ENCODE measurements at places on chromosomes 2 and 18.
A peak's percentile ranks its signal among the peaks of the same experiment; 100 is the strongest.

DNA sequence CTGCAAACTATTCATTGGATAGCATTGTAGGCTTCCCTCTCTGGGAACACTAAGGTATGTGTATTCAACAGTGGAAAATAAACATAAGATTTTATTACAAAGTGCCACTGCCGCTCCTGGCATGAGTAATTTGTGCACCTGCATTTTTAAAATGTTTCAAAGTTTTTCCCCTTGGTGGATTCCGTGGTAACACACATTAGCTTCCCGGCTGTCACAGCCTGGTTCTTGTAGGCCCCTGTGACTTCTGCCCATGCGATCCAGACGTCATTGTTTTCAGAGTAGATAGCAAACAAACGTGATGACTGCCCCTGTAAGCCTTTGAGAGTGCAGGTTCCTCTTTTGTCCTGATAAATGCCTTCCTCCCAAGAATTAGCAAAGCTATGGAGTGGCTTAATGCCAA lies 421.0 kb downstream of the ZNF521 start:
- no peak for DNase-seq

GRCh38 chr2:132909427-132909826 lies 239.4 kb upstream of the LYPD1 start:
- DNase-seq = no peak

DNA sequence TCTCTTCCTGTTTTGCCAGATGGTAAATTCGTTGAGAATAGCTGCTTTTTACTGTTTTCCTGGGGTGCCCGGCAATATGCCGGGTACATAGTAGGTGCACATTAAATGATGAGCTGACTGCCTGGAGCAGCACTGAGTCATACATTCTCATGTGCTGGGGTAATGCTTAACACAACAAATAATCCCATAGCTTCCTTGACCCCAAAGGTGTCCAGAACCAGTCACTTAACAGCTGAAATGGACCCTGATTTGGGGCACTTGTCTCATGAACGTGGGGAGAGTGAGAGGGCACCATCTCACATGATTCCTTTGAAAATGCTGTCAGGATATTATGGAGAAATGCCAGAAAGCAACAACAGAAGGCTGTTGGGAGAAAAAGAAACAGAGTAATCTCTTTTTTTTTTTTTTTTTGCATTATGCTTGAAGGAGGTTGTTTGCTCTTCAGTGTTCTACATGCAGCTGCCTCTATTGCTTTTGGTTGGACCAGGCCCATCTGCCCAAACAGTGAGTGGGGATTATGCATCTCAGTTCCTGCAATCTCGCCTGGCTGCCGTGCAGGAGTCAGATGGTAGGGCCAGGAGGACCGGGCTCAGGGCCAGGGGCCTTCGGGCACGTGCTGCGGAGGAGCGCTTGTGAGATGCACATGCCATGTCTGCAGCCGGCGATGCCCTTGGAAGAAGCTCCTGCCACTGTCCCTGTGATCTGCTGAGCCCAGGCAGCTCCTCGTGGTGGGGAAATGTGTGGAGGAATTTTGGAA lies 162.1 kb downstream of the SH3RF3 start:
- no peak for DNase-seq

- DNase-seq = no peak
Observed at GRCh38 chr2:101500860-101501259, 25.9 kb upstream of the RFX8 start.

DNA sequence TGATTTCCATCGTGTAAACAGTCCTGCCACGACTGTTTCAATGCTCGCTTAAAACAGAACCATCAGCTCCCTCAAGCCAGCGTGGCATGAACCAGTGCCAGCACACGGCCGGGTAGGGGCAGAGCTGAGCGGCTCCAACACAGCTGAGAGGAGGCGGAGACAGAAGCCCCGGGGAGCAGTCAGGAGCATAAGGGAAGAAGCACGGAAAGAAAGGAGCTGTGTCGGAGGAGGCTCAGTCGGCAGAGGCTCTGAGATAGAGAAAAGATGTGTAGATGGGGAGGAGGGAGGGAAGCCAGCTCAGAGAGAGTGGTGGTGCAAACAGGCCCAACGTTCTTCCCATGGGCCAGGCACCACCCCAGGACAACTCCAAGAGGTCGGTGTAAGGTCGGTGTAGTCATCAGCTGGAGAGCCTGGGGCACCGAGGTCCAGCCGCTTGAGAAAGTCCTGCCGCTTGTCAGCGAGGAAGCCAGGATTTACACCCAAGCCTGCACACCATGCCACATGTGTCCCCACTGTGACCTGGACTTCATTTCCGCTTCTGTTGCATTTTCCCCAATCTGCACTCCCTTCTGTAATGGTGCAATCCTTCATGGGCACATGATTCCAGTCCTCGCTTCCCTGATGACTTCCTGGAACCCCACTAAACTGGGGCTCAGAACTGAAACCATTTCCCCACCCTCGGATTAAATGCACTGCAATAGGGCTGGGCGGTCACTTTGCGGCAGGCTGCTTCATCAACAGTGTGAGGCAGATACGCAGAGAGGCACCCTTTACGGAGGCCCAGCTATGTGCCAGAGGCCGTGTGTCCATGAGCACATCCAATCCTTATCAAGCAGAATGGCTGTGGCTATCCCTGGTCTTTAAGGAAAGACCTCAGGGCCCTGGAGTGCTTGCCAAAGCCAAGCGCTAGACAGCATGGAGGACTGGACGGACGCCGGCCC lies 43.5 kb downstream of the CYP27C1 start:
- DNase-seq = no peak

GRCh38 chr2:223460209-223460608 lies 142.0 kb downstream of the SCG2 start:
- no peak for DNase-seq

DNA sequence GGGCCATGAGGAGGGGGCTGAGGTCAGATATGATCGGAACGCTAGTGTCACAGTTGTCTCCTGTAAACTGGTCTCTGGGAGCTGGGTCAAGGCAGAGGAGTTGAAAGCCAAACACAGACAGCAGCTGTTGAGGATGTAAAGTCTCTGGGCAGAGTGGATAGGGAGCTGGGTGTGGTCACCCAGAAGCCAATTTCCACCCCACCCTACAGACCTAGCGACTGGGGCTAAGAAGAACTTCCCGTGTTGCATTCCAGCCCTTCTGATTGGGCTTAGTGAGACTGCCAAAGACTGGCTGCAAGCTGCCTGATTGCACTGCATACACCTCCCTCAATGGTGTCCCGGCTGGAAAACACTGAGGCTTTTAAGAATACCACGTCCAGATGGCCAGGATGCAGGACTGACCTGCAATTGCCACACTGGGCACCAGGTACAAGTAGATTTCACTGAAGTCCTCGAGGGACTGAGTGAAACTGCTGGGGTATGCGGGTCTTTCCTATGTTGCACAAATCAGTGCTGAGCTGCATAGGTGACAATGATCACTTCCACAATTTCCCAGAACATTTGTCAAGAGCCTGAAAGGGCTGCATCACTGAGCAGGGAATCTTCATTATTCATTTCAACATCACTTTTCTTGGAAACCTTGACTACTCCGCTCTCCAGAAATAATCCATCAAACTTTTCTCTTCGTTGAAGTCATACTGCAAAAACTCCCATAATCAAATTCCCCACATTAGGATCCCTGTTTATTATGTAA lies 43.1 kb upstream of the EML4 start:
- no peak for DNase-seq

- no peak for DNase-seq
Observed at GRCh38 chr2:5729416-5729815, 37.2 kb downstream of the SOX11 start.

DNA sequence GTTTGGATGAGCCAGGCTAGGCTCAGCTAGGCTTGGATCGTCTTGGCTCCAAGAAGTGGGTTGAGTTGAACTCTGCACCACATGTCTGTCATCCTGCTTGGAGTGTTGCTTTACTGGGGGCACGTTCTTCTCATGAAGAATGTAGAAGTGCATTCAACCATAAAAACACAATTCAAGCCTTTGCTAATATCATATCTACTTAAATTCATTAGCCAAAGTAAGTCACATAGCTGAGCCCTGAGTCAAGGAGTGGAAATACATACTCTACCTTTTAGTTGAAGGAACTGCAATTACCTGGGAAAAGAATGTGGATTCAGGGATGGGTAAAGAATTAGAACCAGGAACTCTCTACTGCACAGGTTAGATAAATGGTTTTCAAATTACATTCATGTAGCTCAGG lies 360.4 kb upstream of the KCNH7 start:
- DNase-seq = no peak

- peak; percentile 39 for DNase-seq
Observed at GRCh38 chr18:812376-813171, 532 bp upstream of the YES1 start.

- no peak for DNase-seq
Observed at GRCh38 chr2:144198116-144198515, 321.8 kb downstream of the ZEB2 start.

GRCh38 chr2:25421820-25422411 lies 80.2 kb upstream of the DNMT3A start:
- no peak for DNase-seq

DNA sequence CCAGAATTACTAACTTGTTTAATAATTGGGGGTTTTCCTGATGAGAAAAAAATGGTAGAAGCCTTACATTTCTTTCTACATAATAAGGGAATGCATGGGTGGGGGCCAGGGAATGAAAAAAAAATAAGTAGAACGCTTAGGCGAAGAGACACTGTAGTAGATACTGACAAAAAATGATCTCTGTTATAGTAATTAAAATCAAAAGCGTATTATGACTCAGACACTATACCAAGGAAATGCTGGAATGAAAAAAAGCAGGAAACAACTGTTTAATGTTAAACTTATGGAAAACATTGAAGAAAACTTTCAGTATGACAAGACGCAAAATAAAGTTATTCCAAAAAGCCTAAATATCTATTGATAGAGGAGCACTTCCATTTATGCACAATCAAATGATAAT lies 42.9 kb downstream of the PRPF40A start:
- DNase-seq = no peak

GRCh38 chr2:55153584-55154299 lies 78.4 kb downstream of the CLHC1 start:
- DNase-seq = no peak

- no peak for DNase-seq
Observed at GRCh38 chr18:47773931-47774330, 156.5 kb downstream of the SMAD2 start.

- DNase-seq = no peak
Observed at GRCh38 chr18:35114305-35114704, 73.1 kb downstream of the MAPRE2 start.

DNA sequence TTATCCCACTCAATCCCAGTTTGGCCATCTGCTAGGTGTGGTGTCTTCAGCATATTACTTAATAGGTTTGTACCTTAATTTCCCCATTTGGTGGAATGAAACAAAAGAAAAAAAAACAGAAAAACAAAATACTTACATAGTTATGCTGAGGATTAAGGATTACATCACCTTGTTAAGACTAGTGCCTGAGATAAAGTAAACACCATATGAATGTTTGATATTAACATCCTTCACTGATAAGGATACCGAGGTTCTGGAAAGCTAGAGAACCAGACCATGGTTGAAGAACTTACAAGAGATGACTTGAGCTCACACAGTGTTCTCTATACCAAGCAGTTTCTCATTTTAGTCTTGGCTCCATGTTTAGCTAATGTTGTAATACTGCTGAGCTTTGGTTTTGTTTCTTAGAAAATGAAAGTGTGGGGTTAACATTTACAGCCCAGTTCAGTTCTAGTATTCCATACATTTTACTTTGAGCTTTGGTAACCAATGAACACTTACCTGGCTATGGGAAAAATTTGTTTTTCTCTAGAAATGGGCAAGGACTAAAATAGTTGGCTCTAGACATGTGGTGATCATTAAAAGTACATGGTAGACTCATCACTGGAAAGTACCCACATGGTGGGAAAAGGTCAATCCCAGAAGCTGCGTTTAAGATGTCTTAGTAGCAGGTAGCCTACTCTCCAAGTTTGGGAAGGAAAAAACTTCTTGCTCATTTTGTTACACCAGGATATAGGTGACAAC lies 5.8 kb upstream of the GPD2 start:
- no peak for DNase-seq

- no peak for DNase-seq
Observed at GRCh38 chr18:29157057-29157780, 980.3 kb upstream of the CDH2 start.

- DNase-seq = no peak
Observed at GRCh38 chr2:203175371-203175770, 63.4 kb upstream of the CYP20A1 start.

GRCh38 chr18:54254265-54254758 lies 15.0 kb upstream of the POLI start:
- DNase-seq = no peak

DNA sequence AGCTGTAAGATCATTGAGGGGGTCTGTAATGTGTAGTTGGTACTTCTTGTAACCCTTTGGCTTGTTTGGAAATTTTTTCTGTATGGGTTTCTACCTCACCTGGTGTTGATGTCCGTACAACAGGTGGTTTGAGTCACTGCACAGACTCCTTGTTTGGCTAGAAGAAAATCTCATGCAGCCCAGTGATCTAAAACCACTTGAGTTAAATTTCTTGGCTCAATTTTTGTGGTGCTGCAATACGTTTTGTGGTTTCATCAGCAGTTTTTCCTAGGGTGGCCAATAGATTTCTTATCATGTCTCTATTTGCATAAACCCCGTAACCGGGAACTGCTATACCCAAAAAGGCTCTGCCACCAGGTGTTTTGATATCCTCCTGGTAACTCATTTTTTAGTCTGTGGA lies 43.4 kb downstream of the CERS6 start:
- no peak for DNase-seq

DNA sequence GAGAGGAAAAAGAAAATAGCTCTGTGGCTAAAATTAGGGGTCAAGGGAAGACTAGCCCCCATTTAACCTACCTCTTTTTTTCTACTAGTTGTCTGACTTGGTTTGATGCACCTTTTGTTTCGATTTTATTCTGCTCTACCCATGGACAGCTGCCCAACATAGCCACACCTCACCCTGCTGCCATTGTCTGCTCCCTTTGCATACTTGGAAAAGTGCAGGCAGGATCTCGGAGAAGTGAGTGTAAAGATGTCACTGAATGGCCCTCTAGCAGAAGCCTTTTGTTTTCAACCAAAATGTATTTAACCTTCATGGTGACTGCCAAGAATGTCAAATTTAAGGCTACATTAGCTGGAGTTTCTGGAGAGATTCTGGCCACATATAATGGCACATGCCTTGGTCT lies 62.9 kb downstream of the SETBP1 start:
- no peak for DNase-seq

DNA sequence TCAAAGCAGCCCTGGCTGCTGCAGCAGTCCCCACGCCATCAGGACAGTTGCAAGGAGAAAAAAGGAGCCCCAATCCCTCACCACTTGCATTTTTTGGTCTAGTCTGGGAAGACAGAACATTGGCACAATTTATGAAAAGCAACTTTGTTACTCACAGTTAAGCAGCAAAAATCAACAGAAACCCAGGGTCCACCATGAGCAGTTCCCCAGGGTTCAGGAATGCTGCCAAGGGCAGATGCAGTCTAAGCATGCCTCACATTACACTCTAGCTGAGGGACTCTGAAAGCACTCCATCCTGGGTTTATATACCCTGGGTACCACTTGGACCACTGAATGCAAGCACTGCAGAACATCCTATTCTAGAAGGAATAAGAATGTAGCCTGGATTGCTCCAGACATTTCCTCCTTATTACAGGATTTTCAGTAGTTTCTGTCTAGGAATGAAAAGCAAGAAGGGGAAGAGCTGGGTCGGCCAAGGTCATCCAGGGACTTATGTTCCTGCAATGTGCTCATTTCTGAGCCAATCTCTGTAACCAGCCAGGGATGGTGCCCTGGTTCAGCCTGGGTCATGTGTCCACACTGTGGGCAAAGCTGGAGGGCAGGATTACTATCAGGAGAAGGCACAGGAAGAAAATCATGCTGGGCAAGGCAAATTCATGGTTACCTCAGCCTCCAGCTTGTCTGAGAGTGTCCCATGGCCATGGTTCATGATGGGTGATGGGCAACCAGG lies 19.5 kb upstream of the TMEM163 start:
- no peak for DNase-seq

- DNase-seq = no peak
Observed at GRCh38 chr18:3716116-3716660, 266.2 kb downstream of the TGIF1 start.
